ENCODE measurements at places on chromosomes 16 and 17.

GRCh38 chr16:68969338-68969737, 126.0 kb downstream of the TANGO6 start:
- DNase-seq: no peak

DNA sequence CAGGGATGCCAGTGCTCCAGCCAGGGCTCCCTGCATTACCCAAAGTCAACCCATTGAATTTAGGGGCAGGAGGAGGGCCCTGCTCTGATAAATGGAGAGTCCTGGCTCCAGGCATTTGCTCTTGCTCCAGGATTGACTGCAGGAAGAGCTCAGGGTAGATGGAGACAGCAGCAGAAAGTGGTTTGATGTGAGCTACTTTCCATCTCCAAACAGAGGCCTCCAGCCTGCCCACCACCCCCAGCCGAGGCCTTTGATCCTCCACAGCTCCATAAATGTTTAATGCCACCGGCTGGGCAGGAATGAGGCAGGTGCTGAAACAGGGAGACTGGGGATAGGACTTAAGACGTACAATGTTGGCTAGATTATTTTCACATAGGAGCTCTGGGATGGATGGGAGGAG, 4.3 kb upstream of the SEZ6 start:
- DNase-seq: no peak

GRCh38 chr16:5025171-5025632, 8.5 kb downstream of the NAGPA start:
- peak; percentile 74 for DNase-seq

GRCh38 chr17:72370819-72371218, 250.0 kb downstream of the SOX9 start:
- DNase-seq: no peak

- DNase-seq: no peak
Observed at GRCh38 chr16:49019081-49019633, 262.5 kb downstream of the CBLN1 start.

- DNase-seq: no peak
Observed at GRCh38 chr17:1742371-1743087, at the start of gene SERPINF2. Gene SERPINF2, plus strand, starts transcription at chr17:1742871. Its CDS starts 2,125 bp downstream, at chr17:1744996.

DNA sequence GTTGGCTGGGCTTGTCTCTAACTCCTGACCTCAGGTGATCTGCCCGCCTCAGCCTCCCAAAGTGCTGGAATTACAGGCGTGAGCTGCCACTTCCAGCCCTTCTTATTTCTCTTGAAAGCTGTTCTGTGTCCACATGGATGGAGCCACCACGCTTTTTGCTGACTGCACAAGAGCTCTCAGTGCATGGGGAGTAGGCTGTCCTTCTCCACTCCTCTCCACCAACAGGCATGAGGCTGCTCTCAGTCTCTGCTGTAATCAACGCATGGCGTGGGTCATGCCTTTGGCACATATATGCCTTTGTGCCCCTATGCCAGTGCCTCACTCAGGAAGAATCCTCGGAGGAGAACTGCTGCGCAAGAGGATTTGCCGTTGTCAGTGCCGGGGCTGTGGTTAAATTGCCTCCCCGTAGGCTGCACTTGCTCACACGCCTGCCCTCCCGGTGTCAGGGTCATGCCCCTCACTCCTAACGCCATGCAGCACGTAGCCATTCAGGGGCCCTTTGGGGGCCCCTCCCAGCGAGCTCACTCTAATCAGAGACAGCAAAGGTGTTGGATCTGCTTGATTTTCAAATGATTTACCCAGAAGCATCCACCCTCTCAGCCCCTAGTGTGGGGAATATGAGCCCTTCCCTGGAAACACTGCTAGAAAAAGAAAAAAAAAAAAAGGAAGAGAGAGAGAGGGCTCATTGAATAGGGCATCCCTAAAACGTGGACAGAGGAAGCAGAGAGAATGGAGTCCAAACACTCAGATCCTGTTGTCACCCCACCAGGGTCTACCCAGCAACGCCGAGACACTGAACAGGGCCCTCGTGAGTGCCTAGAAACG, 47.5 kb upstream of the ZCCHC14 start:
- no peak for DNase-seq

DNA sequence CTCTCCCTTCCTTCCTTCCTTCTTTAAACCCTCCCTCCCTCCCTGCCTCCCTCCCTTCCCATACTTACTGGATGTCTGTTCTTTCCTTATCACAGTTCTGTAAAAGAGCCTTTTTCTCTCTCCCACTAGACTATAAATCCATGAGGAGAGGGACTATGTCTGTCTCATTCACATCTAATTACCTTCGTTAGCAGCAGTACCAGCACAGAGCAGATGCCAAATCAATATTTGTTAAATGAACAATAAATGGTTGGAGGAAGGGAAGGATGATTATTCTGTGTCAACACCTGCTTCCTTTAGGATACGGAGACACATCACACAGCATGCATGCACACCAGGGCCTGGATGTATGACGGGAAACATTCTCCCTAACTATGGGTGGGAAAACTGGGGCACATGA, 94.2 kb downstream of the DNAH3 start:
- no peak for DNase-seq

DNA sequence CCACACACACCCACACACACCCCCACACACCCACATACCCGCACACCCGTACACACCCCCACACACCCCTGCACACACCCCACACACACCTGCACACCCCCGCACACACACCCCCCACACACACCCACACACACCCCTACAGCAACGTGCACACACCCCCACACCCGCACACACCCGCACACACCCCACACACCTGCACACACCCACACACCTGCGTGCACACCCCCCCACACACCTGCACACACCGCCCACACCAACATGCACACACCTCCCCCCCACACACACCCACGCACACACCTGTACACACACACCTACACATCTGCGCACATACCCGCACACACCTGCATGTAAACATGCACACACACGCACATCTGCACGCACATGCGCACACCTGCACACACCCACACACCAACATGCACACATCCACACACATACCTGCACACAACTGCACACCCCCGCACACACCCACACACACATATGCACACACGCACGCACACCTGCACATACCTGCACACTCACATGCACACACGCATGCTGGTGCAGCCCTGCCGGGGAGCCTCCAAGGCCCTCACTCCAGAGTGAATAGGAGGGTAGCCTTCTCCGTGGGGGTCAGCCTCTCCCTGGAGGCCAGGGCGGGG, 7.5 kb downstream of the ASPSCR1 start:
- no peak for DNase-seq

DNA sequence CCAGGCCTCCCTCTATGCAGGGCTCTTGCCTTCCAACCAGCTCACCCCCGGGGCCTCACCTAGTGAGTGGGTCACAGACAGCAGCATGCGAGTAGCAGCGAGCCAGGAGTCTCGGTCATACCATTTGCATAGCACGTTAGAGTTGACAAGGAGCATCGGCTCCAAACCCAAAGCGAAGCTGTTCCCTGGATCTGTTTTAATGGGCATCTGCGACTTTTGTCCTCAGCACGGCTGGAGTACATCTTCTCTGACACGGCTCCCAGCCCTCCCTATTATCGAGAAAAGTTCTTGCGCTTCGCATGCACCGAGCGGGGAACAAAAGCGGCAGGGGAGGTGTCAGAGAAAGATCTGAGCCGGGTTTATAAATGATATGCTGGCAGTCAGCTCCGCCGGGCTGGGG, 253.3 kb downstream of the MAF start:
- no peak for DNase-seq

DNA sequence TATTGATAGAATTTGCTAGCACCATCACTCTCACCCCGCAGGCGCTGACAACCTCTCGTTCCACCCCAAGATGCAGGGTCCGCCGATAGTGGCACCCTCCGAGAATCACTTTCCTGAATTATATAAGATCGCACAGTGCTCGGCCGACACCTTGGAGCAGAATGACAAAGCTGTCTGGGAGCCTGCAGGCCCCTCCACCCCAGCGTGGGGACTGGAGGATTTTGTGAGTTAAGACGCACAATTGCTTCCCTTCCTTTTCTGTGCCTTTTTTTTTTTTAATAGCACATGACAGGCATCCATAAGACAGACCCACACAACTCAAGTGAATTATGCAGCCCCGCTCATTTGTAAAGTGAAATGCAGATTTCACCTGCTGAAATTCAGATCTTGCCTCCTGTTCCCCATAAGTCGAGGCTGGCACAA, 155.3 kb downstream of the C16orf78 start:
- no peak for DNase-seq

GRCh38 chr16:85881436-85881835, 17.5 kb upstream of the IRF8 start:
- DNase-seq: no peak

GRCh38 chr16:28237754-28238357, 26.1 kb upstream of the XPO6 start:
- no peak for DNase-seq

Data from putamen (tissue), 1 donor.